ENCODE measurements at places on chromosomes 5 and 9.
A peak's percentile ranks its signal among the peaks of the same experiment; 100 is the strongest.

- no peak for DNase-seq
These were observed 228.0 kb downstream of the MARCHF11 start for GRCh38 chr5:15951550-15951949.

DNA sequence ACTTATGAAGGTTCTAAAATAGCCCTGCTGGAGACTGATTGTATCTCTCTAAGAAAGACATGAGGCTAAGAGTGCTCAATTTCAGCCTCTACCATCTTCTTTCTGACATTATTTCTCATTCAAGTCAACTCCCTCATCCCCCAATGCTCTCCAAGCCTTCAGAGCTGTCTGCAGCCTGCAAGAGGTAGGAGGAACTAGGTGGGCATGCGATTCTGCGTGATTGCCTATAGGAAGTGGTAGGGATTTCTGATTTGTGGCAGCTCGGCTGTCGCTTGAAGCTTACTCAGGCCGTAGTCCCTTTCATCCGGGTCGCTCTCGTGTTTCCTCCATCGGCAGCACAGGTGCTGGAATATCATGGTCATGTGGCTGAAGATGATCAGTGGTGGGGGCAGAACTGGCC lies 138.1 kb upstream of the KLF9 start:
- no peak for DNase-seq

DNA sequence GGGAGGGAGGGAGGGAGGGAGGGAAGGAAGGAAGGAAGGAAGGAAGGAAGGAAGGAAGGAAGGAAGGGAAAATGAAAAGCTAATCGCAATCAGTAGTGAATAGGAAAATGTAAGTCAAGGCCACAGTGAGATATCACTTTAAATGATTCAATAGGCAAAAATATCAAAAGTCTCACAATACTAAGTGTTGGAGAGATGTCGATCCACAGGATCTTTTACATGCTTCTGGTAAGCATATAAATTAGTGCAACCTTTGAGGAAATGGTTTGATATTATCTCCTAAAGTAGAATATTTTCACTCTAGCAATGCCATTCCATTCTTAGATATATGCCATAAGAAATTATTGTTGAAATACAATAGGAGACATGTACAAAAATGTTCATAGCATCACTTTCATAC lies 58.4 kb downstream of the FRMD3 start:
- no peak for DNase-seq

DNA sequence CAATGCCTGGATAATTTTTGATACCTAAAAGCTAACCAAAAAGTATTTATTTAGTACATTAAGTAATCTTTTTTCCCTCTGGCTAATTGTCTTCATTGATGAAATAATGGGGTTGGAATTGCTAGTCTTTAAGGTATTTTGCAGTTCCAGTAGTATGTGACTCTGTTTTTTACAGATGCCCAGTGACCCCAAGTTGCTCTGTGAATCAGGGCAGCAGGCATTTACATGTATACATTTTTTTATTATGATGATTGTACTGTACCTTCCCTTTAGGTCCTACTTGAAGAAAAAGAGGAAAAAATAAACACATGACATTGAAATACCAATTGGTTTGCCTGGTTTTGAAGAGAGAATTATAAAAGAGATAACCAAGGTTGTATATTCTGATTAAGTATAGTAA lies 385.5 kb downstream of the ADGRV1 start:
- no peak for DNase-seq

DNA sequence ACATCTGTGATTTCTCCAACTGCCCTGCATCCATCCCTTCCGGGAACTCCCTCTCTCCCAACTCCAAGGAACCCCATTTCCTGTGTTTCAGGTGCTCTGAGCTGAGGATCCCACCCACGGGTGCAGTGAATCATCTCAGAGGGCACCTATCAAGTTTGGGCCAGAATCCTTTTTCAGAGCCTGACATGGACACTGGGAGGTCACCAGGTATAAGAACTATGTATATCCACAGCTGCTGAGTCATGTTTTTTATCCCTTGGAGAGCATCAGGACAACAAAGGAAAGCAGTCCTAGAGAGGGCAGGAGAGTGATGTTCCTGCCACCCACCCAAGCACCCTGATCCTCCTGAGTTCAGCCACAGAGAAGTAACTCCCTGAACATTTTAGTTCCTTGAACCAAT lies 3.8 kb downstream of the MED27 start:
- no peak for DNase-seq

GRCh38 chr9:79111653-79112052 lies 460.1 kb upstream of the TLE4 start:
- DNase-seq = no peak

- no peak for DNase-seq
These were observed 120.6 kb upstream of the S1PR3 start for GRCh38 chr9:88870627-88871026.

DNA sequence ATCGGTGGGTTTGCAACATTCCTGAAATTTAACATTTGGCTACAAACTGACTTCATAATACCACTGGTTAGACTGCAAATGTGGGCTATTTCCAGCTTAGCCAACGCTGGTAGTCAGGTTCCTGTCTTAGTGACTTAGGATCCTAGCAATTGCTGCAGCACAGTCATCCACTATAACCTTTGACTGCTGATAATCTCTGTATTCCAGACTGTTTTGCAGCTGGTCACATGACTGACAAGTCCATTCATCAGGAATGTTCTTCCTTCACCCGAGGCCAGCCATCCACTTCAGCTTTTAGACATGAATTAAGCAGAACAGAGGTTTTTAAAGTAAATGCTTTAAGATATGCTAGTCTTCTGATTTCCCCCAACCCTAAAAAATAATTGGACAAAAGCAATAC lies 425.9 kb upstream of the MPDZ start:
- peak; percentile 66 for DNase-seq

- DNase-seq = no peak
These were observed 3.9 kb upstream of the MEF2C start for GRCh38 chr5:88886746-88887341.

DNA sequence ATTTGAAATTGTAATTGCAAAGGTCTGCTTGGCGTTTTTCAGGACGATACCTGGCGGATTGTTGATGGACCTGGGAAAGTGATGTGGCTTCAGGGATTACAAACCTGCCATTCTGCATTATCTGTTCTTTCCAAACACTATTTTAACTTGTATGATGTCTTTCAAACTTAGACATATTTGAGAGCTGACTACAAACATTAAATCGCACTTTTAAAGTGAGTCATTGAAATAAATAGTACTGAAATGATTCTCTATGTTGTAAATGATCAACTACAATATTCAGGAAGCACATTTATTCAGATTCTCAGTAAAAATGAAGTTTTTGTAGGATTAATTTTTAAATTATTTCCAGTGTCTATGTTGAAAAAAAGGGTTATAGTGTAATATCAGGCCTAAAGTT lies 32.3 kb upstream of the TMEM171 start:
- no peak for DNase-seq

- DNase-seq = no peak
These were observed 123.9 kb downstream of the TLE4 start for GRCh38 chr9:79695531-79696175.

GRCh38 chr9:23728736-23729135 lies 97.3 kb downstream of the ELAVL2 start:
- no peak for DNase-seq

- DNase-seq = no peak
These were observed 13.8 kb upstream of the STC2 start for GRCh38 chr5:173341961-173342430.

DNA sequence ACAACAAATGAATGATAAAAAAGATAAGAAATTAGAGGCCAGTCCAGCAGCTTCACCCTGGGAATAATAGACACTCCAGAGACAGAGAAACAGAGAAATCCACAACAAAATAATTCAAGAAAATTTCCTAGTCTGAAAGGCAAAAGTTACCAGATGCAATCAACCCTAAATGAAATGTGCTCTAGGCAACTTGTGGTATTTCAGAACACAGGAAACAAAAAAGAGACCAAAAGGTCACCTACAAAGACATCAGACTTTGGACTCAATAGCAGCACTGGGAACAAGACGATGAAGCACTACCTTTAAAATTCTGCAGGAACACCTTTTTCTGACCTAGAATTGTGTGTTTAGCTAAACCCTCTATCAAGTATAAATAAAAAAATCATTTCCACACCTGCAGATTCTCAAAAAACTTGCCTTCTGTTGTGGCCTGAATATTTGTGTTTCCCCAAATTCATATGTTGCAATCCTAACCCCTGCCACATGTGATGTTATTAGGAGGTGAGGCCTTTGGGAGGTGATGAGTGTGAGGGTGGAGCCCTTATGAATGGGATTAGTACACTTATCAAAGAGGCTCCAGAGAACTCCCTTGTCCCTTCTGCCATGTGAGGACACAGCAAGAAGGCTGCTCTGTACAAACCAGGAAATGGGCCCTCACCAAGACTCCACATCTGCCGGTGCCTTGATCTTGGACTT lies 5.9 kb upstream of the MAPK9 start:
- DNase-seq = no peak

DNA sequence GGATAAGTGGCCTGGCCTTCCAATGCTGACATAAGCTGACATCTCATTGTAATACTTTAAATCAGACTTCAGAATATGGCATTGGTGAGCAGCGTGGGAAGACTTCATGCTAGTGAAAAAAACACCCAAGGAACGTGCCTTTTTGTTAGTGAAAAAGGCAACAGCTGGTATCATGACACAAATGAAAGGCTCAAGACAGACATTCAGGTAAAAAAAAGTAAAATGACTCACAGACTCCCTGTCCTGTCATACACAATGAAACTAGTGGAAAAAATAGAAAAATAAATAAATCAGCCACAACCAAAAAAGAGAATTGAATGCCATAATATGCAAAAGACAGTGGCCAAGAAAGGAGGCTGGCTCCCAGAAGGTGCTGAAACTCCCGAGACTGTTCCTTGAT lies 24.4 kb upstream of the PPP1R2B start:
- no peak for DNase-seq

DNA sequence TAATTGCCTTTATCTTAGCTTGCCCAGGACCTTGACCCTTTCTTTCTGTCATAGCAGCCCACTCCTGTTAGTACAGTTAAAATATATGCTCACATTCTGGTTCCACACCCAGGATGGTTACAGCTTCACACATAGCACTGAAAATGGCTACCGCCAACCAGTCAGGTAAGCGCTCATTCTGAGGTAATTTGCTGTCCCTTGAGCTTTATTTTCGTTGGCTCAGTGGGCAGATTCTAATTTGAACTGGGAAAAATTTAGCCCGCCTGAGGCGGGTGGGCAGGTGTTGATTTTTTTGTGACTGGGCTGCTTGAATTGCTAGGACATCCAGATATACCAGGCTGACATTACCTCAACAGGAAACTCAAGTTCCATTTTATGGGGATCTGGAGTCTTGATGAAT lies 137.5 kb downstream of the KCTD16 start:
- DNase-seq = no peak
